Fibroblast of lung (primary cell): ENCODE measurements at places on chromosomes 6 and 20.

- H3K27me3 ChIP-seq = no peaks in the 10 kb centered on the region
- DNase-seq = no peak
- no peak overlapping the region for H3K4me3 ChIP-seq
- no peaks in the 10 kb centered on the region for H3K4me1 ChIP-seq
These were observed 11.0 kb upstream of the HDGFL1 start for GRCh38 chr6:22558288-22558882.

DNA sequence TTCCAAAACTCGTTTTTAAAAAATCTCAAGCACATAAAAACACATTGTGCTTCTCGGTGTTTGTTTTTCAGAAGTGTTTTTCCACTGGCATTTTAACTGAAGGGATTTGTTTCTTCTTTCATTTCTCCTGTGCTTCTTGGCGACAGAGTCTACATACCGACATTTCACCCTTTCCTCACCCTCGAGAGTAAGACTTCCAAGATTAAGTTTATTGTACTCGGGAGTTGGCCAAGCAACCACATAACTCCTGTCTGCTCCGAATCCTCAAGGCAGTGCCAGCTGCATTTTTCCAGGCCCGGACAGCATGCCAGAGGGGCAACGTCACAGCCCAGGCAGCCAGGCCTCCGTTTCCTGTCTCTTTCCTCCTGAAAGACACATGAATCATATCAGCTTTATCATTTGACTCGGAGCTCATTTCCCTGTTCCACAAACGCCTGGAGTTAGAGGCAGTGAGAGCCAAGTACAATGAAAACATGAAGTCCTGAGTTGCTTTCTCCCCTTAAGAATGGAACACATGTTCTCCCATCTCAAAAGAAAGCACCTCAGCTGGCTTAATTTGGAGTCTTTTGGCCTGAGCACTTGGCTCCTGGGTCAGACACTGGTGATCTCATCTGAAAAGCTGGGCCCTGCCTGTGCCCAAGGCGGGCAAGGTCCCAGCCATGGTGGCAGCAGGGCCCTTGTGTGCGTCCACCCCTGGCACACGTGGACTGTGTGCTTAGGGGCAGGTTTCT lies 23.2 kb upstream of the FAM50B start:
- no peaks in the 10 kb centered on the region for H3K36me3 ChIP-seq
- DNase-seq = peak; percentile 96
- peak overlapping the region; percentile 35 for H3K4me3 ChIP-seq
- H3K4me1 ChIP-seq = peaks cover 16% of the 10 kb centered on the region

- no peak overlapping the region for H3K4me3 ChIP-seq
- no peaks in the 10 kb centered on the region for H3K36me3 ChIP-seq
- DNase-seq = no peak
- H3K27ac ChIP-seq = no peak overlapping the region
- H3K4me1 ChIP-seq = no peaks in the 10 kb centered on the region
These were observed 186.8 kb downstream of the CDH26 start for GRCh38 chr20:60144974-60145527.

DNA sequence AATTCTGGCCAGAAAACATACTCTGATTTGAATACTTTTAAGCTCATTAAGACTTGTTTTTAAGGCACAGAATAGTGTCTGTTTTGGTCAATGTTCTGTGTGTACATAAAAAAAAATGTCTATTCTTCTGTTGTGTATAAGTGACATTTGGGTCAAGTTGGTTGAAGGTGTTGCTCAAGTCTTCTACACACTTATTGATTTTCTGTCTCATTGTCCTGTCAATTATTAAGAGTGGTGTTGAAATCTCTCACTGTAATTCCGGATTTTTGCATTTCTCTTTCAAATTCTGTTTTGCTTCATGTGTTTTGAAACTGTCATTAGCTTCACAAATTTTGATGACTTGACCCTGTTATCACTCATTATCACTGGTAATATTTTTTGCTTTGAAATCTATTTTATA lies 37.5 kb upstream of the EPM2A start:
- no peak overlapping the region for H3K27ac ChIP-seq
- H3K36me3 ChIP-seq = no peaks in the 10 kb centered on the region
- H3K4me1 ChIP-seq = no peaks in the 10 kb centered on the region

DNA sequence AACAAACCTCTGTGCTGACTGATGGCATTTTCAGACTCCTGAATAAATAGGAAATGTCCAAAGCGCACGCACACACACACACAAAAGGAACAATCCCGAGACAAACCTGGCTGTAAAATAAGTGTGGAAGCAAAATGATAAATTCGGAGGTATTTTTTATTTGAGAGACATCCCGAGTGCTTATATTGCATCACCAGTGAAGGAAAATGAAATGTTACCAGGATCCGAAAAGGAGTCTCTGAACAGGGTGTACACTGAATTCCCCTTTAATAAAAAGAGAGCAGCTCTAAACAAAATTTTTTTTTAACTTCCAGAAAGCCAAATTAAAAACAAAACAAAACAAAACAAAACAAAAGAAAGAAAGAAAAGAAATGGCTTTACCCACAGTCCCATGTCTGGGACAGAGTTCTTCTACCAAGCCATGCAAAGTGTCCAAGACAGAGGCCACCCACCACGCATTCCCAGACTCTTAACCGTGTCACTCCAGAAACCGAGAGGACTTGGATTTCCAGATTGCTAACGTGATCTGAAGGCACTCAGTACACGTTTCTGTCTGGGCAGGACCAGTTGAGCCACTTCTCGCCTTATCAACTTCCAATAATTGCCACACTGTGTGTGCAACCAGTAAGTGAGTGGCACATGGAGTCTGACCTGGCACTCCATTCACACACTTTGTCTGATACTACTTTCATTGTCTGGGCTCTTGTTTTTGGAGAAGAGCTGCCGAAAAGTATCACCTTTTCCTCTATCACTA lies 817 bp downstream of the ME1 start:
- peak; percentile 46 for DNase-seq
- no peaks in the 10 kb centered on the region for H3K36me3 ChIP-seq
- no peaks in the 10 kb centered on the region for H3K27me3 ChIP-seq
- H3K27ac ChIP-seq = peak overlapping the region; percentile 84

GRCh38 chr20:32463642-32464400 lies 105.7 kb downstream of the ASXL1 start:
- H3K36me3 ChIP-seq = peaks cover 1% of the 10 kb centered on the region
- H3K27ac ChIP-seq = no peak overlapping the region
- H3K4me1 ChIP-seq = peaks cover 11% of the 10 kb centered on the region
- no peaks in the 10 kb centered on the region for H3K27me3 ChIP-seq
- no peak overlapping the region for H3K4me3 ChIP-seq
- DNase-seq = no peak

- peak overlapping the region; percentile 58 for H3K27ac ChIP-seq
- peaks cover 6% of the 10 kb centered on the region for H3K4me1 ChIP-seq
- peaks cover 20% of the 10 kb centered on the region for H3K36me3 ChIP-seq
- H3K27me3 ChIP-seq = peaks cover 4% of the 10 kb centered on the region
These were observed 2.3 kb downstream of the THBS2 start for GRCh38 chr6:169251371-169251802.

- H3K27ac ChIP-seq = no peak overlapping the region
- DNase-seq = peak; percentile 53
- peaks cover 3% of the 10 kb centered on the region for H3K27me3 ChIP-seq
- no peak overlapping the region for H3K4me3 ChIP-seq
- no peaks in the 10 kb centered on the region for H3K4me1 ChIP-seq
These were observed 39.4 kb downstream of the HNF4A start for GRCh38 chr20:44394702-44395460.

DNA sequence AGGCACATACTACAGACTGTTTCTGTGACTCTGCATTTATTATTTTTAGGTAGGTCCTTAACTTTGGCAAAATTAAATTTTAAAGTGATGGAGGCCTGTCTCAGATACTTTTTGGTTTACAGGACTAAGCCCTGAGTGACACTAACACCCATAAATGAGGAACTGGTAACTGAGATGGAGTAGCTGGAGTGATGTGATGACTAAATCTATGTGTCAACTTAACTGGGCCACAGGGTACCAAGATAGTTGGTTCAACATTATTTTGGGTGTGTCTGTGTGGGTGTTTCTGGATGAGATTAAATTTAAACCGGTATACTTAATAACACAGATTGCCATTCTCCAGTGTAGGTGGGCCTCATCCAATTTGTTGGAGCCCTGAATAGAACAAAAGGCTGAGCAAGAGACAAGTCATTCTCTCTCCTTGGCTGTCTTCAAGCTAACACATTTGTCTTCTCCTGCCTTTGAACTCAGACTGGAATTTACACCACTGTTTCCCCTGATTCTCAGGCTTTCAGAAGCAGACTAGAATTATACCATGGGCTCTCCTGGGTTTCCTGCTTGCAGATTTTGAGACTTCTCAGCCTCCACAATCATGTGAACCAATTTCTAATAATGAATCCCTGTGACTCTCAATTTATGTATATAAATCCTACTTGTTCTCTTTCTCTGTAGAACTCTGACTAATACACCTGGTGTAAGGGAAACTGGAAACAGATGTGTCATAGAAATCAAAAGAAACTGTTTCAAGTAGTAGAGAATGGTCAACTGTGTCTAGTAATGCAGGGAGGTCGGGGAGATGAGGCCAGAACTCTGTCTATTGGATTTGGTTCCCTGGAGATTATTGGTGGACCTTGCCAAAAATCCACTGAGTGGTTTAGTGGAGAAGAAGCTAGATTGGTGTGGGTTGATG lies 579.2 kb downstream of the EPM2A start:
- H3K36me3 ChIP-seq = no peaks in the 10 kb centered on the region
- no peaks in the 10 kb centered on the region for H3K27me3 ChIP-seq
- no peak overlapping the region for H3K4me3 ChIP-seq
- no peak overlapping the region for H3K27ac ChIP-seq

DNA sequence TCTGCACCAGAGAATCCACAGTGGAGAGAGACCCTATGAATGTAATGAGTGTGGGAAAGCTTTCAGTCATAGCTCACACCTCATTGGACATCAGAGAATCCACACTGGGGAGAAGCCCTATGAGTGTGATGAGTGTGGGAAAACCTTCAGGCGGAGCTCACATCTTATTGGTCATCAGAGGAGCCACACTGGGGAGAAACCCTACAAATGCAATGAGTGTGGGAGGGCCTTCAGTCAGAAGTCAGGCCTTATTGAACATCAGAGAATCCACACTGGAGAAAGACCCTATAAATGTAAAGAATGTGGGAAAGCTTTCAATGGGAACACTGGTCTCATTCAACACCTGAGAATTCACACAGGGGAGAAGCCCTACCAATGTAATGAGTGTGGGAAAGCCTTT lies 11.9 kb downstream of the ZKSCAN8 start:
- DNase-seq = no peak
- H3K27me3 ChIP-seq = no peaks in the 10 kb centered on the region
- no peak overlapping the region for H3K27ac ChIP-seq
- peaks cover 19% of the 10 kb centered on the region for H3K36me3 ChIP-seq

DNA sequence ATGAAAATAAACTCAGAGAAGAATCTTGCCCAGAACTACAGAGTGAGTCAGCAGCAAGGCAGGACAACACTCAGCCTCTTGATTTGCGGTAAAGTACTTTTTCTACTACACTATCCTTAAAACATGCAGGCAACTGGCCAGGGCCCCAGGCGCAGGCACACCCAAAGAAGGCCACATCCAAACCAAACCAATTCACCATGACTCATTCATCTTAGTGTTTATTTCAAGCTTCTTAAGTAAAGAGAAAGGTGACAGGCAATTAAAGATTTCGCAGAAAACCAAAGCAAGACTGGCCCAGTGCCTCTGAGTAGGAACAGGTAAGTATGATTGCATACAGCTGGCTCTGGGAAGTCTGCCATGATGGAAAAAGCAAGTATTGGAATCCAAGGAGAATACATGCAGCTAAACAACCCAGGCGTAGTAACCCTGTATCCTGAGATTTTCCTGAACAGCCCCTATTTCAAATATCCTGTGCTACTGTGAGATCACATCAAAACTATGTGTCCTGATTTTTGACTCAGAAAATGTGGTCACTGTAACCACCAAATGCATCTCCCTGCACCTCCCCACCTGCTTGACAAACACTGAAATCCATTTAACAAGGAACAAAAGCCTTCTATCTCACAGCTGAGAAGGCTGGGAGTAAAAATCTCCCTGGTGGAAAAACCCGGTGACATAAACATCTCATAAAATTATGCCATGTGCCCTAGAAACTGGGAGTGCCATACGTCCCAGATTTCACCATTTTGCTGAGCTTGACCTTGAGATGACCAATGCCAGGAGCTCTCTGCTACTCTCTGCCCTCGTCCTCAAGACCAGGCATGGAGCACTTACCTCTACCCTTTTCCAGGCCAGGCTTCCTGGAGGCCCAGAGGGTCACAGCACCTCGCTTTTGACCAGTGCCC lies 12.4 kb downstream of the WFDC3 start:
- H3K27ac ChIP-seq = peak overlapping the region; percentile 86
- no peak overlapping the region for H3K4me3 ChIP-seq
- peaks cover 37% of the 10 kb centered on the region for H3K4me1 ChIP-seq

- peaks cover 17% of the 10 kb centered on the region for H3K27me3 ChIP-seq
- H3K4me1 ChIP-seq = no peaks in the 10 kb centered on the region
- no peak for DNase-seq
- H3K4me3 ChIP-seq = no peak overlapping the region
- H3K27ac ChIP-seq = no peak overlapping the region
These were observed 24.6 kb upstream of the CSNK2A1 start for GRCh38 chr20:568097-568652.

- no peak overlapping the region for H3K27ac ChIP-seq
- H3K4me1 ChIP-seq = no peaks in the 10 kb centered on the region
- DNase-seq = no peak
These were observed 9.9 kb downstream of the ETV7 start for GRCh38 chr6:36377594-36377993.

GRCh38 chr20:37511610-37512275 lies 9.3 kb upstream of the NNAT start:
- H3K36me3 ChIP-seq = peaks cover 2% of the 10 kb centered on the region
- no peak overlapping the region for H3K27ac ChIP-seq
- H3K4me3 ChIP-seq = no peak overlapping the region
- H3K27me3 ChIP-seq = no peaks in the 10 kb centered on the region
- DNase-seq = peak; percentile 76

- peak overlapping the region; percentile 97 for H3K4me3 ChIP-seq
- H3K27me3 ChIP-seq = no peaks in the 10 kb centered on the region
- peaks cover 20% of the 10 kb centered on the region for H3K36me3 ChIP-seq
- peak; percentile 52 for DNase-seq
- H3K27ac ChIP-seq = peak overlapping the region; percentile 93
These were observed 338 bp downstream of the SRXN1 start for GRCh38 chr20:652615-653109.

DNA sequence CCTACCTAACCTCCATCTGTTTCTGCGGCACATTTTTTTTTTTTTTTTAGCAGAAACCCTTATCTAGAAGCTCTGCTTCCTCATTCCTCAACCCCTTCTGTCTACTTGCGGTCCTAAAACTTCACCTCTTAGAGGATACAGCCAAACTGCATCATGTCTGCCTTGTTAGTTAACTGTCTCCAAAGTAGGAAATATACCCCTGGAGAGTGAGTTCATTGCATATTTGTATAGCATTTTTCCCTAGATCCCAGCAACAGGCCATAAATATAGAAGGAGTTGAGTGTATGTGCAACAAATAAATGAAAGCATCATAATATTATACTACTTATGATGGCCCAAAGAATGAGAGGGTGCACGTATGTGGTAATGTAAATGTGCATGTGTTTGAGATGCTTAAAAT lies 1288.6 kb upstream of the GJE1 start:
- no peak for DNase-seq
- no peak overlapping the region for H3K4me3 ChIP-seq
- no peaks in the 10 kb centered on the region for H3K27me3 ChIP-seq

GRCh38 chr6:44762496-44762895 lies 375.0 kb downstream of the CDC5L start:
- no peaks in the 10 kb centered on the region for H3K4me1 ChIP-seq
- H3K4me3 ChIP-seq = no peak overlapping the region
- no peak overlapping the region for H3K27ac ChIP-seq
- no peaks in the 10 kb centered on the region for H3K36me3 ChIP-seq
- H3K27me3 ChIP-seq = no peaks in the 10 kb centered on the region
- peak; percentile 67 for DNase-seq
